ENCODE measurements at places on chromosomes 1 and 21.

GRCh38 chr21:38133240-38133639 is 123.6 kb upstream of the KCNJ15 start:
- DNase-seq, result no peak

GRCh38 chr1:52662645-52663313 is 29.8 kb downstream of the SHISAL2A start:
- DNase-seq, result no peak

DNA sequence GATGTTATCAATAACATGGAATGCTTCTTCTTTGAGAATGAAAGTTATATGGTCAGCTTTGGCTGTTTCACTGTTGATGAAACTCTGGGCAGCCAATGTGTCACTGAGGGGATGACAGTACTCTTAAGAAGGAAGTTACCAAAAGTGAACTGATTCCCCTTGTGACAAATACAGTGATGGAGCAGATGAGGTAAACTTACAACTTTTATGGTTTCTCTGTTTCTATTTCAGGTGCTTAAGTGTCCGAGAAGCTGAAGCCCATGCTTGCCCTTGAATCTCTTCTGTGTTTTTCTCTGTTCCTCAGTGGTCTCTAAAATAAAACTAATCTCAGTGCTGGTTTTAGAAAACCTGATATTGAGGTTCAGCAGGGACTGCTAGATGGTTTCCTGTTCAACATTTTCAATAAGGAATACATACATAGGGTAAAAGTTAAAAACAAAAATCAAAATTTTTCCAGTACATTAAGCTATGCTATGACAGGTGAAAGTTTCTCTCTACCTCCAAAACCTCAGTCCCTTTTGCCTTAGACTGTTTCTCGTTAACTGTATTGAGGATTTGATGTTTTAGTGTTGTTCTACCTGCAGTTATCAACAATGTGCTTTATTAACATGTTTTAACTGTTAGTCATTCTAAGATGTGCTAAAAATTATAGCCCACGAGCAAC is 454.4 kb upstream of the ADGRL4 start:
- DNase-seq, result no peak

- no peak for DNase-seq
Observed at GRCh38 chr1:77732090-77732489, 27.6 kb downstream of the USP33 start.

DNA sequence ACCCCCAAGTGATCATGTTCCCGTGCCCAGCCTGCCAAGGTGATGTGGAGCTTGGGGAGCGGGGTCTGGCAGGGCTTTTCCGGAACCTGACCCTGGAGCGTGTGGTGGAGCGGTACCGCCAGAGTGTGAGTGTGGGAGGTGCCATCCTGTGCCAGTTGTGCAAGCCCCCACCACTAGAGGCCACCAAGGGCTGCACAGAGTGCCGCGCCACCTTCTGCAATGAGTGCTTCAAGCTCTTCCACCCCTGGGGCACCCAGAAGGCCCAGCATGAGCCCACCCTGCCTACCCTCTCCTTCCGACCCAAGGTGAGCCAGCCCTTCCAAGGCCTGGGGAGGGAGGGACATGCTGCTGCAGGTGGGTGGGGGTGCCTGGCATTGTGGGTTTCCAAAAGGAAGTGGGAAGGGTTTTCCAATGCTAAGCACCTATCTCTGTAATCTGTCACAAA is 2.3 kb downstream of the TRIM46 start:
- DNase-seq, result no peak

DNA sequence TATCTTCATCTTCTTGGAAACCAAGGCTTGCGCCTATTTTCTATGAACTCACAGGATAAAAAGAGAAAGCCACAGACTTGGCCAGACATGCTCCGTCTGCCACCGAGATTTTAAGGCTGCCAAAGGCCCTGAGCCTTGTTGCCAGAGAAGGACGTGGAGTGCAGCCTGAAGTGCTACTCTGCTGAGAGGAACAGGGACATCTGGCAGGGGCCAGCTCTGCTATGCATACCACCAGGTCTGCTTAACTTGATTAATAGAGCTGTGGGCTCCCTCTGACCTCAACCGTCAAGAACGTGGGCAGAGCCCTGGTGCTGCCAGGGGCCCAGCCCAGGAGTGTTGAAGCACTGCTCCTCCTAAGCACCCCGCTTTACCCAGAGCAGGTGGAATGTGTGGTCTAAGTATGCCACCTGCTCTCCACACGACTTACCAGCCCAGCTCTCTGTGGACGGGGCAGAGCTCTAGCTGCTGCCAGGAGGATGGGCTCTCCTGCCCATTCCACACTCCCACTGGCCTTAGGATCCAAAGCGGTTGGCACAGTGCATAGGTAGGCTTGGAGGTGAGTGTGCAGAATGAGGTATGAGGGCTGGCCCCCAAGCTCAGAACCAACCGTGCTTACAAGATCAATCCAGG is 10.6 kb downstream of the HCRTR1 start:
- DNase-seq, result no peak

DNA sequence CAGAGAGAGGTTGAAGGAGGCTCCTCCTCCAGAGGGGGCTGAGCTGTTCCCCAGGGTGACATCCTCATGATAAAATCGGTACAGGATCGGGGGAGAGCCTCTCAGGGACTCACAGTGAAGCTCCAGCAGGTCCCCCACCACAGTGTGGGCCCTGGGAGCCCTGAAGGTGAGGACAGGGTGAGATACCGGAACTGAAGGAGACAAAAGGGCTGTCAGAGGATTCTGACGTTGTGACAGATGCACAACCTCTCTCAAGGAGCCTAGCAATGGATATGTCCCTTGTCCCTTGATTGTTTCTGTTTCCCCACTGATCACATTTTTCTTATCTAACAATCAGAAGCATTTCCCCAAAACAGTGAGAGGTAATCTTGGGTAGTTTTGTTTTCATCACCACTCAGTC is 5.2 kb downstream of the FCRL3 start:
- DNase-seq, result no peak

Measured in stimulated activated CD8-positive, alpha-beta memory T cell treated with anti-CD3 and anti-CD28 coated beads, Interleukin-7, amount 100 ng/mL, for 24 hours (primary cell).